Left renal pelvis (tissue), 4 donors: ENCODE measurements at places on chromosomes 13 and 19. TPM values are rescaled to one million over a fixed set of nuclear protein-coding genes. Genes with fewer than 3 reads are reported as not detected.

ZNF491 gene
- polyA plus RNA-seq: 4.7 TPM

CCL25 gene
- 0.47 TPM for polyA plus RNA-seq

SMG9 gene
- 43.2 TPM for polyA plus RNA-seq

ZNF628 gene
- polyA plus RNA-seq: 2.3 TPM

RFPL4AL1 gene
- polyA plus RNA-seq: not detected

SHISA2 gene
- polyA plus RNA-seq: 60.9 TPM

PSG1 gene
- polyA plus RNA-seq: 0.22 TPM

GPC6 gene
- polyA plus RNA-seq: 49.8 TPM

CLEC4M gene
- polyA plus RNA-seq: 0.08 TPM

TPM4 gene
- 493 TPM for polyA plus RNA-seq

ATP4A gene
- not detected for polyA plus RNA-seq

CYP4F3 gene
- polyA plus RNA-seq: 0.34 TPM

BLVRB gene
- polyA plus RNA-seq: 38.3 TPM

VSTM1 gene
- not detected for polyA plus RNA-seq

KLF5 gene
- 37.2 TPM for polyA plus RNA-seq

TSSK6 gene
- polyA plus RNA-seq: 1.6 TPM

COX7A1 gene
- polyA plus RNA-seq: 25.6 TPM

GSX1 gene
- not detected for polyA plus RNA-seq

ZNF69 gene
- polyA plus RNA-seq: 7.0 TPM

VN1R2 gene
- not detected for polyA plus RNA-seq

BCAM gene
- polyA plus RNA-seq: 730 TPM

CALR3 gene
- polyA plus RNA-seq: 0.10 TPM

FCAR gene
- polyA plus RNA-seq: 0.67 TPM

ISOC2 gene
- polyA plus RNA-seq: 52.6 TPM
